Astrocyte of the cerebellum (primary cell): ENCODE measurements at places on chromosomes 5 and 9.

- DNase-seq, result no peak
These were observed 23.0 kb downstream of the UBE2D2 start for GRCh38 chr5:139584137-139584536.

- DNase-seq, result peak; percentile 26
These were observed 199.0 kb downstream of the DNAH5 start for GRCh38 chr5:13745508-13745907.

GRCh38 chr5:92418341-92418740 is 1035.2 kb upstream of the ARRDC3 start:
- no peak for DNase-seq

- DNase-seq, result no peak
These were observed 615 bp downstream of the RACK1 start for GRCh38 chr5:181243018-181243563.

- no peak for DNase-seq
These were observed 9.9 kb downstream of the ZBED3 start for GRCh38 chr5:77076961-77077828.

GRCh38 chr5:151905557-151905961 is 19.1 kb downstream of the GLRA1 start:
- DNase-seq, result no peak

- no peak for DNase-seq
These were observed 30.4 kb upstream of the DENND1A start for GRCh38 chr9:123960366-123960765.

- DNase-seq, result no peak
These were observed 230.3 kb upstream of the MVB12B start for GRCh38 chr9:126096340-126096739.

GRCh38 chr5:1176473-1177391 is 24.7 kb upstream of the SLC6A19 start:
- DNase-seq, result no peak

DNA sequence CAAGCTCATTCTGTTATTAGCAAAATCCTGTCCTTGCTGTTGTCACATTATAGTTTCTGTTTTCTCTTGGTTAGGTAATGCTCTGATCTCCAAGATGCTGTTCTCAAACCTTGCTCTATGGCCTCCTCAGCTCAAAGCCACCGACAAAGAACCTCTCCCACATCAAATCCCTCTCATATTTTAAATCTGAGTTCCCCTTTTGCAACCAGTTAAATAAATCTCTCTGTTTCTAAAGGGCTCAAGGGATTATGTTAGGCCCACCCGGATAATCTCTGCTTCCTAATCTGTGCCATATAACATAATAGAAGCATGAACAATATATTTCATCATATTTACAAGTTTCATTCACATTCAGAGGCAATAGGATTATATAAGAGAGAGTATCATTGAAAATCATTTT is 286.0 kb downstream of the CYLC2 start:
- DNase-seq, result no peak

DNA sequence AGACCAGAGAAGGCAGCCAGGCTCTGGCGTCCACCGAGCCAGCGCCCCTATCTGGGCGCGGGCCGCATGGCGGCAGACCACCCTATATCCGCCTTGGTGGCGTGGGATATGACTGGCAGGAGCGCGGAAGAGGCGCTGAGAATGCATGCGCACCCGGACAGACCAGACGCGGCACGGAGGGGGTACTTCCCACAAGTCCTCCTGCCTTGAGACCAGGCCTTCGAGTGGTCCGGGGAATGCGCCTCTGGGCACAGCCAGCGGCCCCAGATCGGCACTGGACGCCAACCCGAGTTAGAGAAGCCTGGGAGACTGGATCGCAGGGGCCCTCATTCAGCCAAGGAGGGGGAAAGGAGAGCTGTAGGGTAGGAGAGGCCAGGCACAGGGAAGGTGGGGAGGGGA is 2.5 kb upstream of the LMX1B start:
- no peak for DNase-seq

GRCh38 chr9:83537331-83538171 is 650 bp downstream of the FRMD3 start:
- no peak for DNase-seq

GRCh38 chr5:163460562-163461171 is at the start of gene HMMR:
Gene HMMR (plus strand): TSS chr5:163460632. CDS start chr5:163460693, 61 bp downstream.
- DNase-seq, result no peak

- DNase-seq, result no peak
These were observed 89.5 kb downstream of the CDH10 start for GRCh38 chr5:24555229-24555628.

DNA sequence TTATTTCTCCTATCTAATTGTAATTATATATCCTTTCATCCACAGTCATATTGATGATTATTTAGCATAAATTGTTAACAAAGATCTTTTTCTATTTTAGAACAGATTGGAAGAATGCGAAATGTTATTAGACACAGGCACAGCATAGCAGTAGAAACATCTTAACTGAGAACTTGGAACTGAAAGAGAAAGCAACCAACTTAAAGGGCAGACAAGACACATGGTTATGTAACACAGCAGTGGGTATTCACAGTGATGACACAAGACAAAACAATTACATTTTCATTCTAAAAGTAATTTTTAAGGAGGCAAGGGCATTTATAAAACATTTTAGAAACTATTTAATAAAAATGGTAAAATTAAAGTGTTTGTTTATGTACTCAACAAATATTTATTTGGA is 57.7 kb upstream of the MEF2C start:
- no peak for DNase-seq

DNA sequence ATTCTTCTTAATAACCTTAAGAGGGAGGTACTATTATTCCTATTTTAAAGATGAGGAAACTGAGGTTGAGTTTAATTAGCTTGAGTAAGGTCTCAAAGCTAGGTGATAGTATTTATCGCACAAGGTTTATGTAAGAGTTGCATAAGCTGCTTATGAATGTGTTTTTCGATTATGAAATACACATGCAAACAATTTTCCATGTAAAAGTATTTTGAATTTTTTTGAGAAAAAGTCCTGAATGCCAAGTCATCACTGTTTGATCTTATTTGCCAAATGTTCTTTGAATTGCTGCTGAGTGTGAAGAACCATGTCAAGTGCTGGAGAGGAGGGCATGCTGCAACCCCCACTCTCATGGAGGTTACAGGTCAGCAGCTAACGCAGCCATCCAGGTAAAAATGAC is 174.4 kb downstream of the CARTPT start:
- no peak for DNase-seq
